Left renal cortex interstitium (tissue), 4 donors: ENCODE measurements at places on chromosomes 4 and X.

GRCh38 chr4:95048296-95048695 lies 290.5 kb downstream of the BMPR1B start:
- no peak for DNase-seq

DNA sequence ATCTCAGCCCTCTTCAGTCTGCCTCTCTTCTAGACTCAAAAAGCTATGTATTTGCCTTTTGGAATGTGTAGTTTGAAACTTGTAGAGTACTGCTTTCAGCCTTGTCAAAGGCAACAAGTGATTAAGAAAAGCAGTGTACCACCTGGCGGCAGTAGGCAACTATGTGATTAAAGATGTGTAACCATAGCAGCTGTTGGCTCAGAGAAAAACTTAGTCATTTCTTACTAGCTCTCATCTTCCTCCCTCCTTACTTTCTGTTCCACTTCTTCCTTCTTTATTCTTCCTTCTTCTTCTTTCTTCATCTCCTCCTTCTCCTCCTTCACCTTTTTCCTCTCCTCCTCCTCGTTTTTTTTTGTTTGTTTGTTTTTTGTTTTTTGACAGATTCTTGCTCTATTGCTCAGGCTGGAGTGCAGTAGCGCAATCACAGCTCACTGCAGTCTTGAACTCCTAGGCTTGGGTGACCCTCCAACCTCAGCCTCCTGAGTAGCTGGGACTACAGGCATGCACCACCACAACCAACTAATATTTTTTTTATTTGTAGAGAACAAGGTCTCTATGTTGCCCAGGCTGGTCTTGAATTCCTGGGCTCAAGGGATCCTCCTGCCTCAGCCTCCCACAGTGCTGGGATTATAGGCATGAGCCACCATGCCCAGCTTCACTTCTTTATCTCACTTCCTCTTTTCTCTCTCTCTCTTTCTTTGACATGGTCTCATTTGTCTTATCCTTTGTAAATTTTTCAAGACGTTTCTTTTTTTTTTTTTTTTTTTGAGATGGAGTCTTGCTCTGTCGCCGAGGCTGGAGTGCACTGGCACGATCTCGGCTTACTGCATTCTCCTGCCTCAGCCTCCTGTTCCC lies 32.6 kb downstream of the ABHD18 start:
- no peak for DNase-seq

- DNase-seq = no peak
Measured at GRCh38 chr4:40916880-40917279, 167.1 kb downstream of the NSUN7 start.

DNA sequence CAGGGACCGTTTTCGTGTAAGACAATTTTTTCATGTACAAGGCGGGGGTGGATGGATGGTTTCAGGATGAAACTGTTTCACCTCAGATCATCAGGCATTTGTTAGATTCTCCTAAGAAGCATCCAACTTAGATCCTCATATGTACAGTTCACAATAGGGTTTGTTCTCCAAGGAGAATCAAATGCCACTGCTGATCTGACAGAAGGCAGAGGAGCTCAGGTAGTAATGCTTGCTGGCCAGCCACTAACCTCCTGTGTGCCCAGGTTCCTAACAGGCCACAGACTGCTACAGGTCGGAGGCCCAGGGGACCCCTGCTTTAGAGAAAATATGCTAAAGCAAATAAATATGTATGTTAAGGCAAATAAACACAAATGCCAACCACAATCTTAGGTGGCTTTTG lies 61.3 kb downstream of the PPP3CA start:
- no peak for DNase-seq

DNA sequence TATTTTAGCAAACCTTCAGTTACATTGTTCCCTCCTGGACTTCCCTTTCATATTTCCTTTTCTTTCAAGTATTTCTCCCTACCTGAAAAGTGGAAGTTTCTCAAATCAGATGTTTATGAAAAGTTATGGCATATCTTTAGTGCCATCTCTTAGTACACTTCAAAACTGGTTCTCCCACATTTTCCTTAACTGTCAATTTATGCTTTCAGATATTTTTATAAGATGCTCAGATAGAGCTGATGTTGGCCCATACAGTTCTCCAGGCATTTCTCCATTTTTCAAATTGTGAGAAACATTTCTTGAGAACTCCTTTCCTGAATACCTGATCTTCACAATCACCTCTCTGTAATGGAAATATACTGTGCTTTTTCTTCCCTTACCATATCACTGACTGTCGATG lies 32.5 kb upstream of the AP1AR start:
- no peak for DNase-seq

- no peak for DNase-seq
Measured at GRCh38 chrX:29636331-29636730, 579.0 kb upstream of the MAGEB2 start.

GRCh38 chrX:123263747-123264146 lies 79.7 kb downstream of the GRIA3 start:
- DNase-seq = no peak

GRCh38 chrX:40468033-40468846 lies 112.5 kb upstream of the ATP6AP2 start:
- DNase-seq = no peak

DNA sequence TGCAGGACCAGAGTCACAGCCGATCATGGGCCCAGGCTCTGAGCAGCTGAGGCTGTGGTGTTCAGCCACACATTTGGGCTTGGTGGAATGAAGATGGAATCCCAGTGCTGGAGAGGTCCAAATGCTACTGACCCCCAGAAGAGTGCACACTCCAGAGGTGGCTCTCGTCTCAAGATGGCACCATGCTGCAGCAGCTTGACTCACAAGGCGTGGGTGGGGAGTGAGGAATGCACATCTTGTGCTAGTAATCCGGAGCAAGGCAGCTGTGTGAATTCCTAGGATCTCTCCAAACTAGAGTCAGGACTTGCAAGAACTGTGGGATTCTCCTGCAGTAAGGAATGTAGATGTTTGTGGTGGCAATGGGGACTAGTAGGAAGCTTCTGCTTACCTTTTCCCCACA lies 28.7 kb downstream of the RAB28 start:
- no peak for DNase-seq

DNA sequence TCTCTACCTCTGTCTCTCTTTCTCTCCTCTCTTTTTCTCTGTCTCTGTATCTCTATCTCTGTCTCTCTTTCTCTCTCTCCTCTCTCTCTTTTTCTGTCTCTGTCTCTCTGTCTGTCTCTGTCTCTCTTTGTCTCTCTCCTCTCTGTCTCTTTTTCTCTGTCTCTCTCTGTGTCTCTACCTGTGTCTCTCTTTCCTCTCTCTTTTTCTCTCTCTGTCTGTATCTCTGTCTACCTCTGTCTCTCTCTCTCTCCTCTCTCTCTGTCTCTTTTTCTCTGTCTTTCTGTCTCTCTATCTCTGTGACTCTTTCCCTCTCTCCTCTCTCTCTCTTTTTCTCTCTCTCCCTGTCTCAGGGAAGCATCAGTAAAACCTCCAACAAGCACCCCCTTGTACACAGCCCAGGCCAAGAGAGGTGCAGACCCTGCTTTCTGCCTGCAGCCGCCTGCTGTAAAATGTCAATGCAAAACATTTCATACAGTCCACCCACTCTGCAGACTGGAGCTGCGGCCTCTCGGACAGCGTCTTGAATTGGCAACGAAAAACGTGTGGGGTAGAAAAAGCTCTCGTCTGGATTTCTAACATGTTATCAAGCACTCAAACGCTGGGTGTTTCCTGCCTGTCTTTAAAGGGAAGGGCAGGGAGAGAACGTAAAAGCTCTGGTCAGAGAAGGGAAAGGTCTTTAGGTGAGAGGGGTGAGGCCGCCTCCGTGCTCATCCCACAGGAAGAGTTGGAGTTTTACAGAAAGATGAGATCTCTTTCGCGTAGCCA lies 3.7 kb upstream of the SHOX start:
- no peak for DNase-seq

- DNase-seq = no peak
Measured at GRCh38 chr4:56086073-56086541, 137.4 kb downstream of the CEP135 start.

DNA sequence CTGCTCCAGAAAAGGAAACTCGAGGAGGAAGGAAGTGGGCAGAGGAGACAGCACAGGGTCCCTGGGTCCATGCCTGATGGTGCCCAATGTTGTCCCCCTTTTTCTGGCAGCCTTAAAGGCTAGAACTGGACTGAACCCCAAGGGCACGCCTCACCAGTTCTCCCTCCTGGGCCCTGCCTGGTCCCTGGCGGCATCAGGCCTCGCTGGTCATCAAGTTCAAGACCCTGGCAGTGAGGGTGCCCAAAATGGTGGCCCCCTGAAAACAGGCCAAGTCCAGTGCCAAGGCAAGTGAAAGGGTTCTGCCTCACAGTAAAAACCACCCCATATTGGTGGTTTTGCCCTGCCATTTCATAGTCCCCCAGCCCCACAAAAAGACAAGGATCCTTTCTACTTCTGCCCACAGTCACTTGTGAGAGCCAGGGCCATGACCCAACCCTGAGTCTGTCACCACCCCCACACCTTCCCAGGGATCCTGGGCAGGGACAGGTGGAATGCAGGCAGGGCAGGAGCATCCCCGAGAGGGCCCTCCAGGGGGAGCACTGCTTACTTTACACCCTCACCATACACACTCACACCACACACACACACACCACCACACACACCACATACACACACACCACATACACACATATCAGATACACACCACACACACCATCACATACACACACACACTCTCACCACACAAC lies 107.6 kb downstream of the DCTD start:
- DNase-seq = no peak
